CD8-positive, alpha-beta T cell (primary cell): ENCODE measurements at places on chromosomes 16 and 17. TPM values are rescaled to one million over a fixed set of nuclear protein-coding genes. Genes with fewer than 3 reads are reported as not detected.

Gene KIF2B
- total RNA-seq: not detected

Gene MYH8
- not detected for total RNA-seq

Gene GOT2
- total RNA-seq: 14.0 TPM

Gene TBC1D26
- total RNA-seq: 0.42 TPM

Gene TAT
- not detected for total RNA-seq

Gene LPO
- not detected for total RNA-seq

Gene USP7
- 301 TPM for total RNA-seq

Gene SLC5A11
- 1.3 TPM for total RNA-seq

Gene USP43
- total RNA-seq: 0.22 TPM

Gene TEKT3
- not detected for total RNA-seq

Gene PRKCA
- 70.8 TPM for total RNA-seq

Gene TBX2
- total RNA-seq: not detected

Gene RNU2-1
- total RNA-seq: 3,095 TPM

Gene HOXB5
- total RNA-seq: not detected

Gene FOXL1
- 0.11 TPM for total RNA-seq

Gene IRX5
- total RNA-seq: not detected

Gene COX6A2
- not detected for total RNA-seq

Gene PABPN1L
- not detected for total RNA-seq

Gene CNGB1
- not detected for total RNA-seq

Gene SGSM2
- 176 TPM for total RNA-seq

Gene PHF23
- 3.1 TPM for total RNA-seq

Gene FA2H
- not detected for total RNA-seq

Gene ZNF747
- total RNA-seq: 6.2 TPM

Gene PGS1
- total RNA-seq: 36.3 TPM

Gene SRCIN1
- total RNA-seq: 0.52 TPM

Gene ANKFN1
- total RNA-seq: not detected

Gene ARL5C
- not detected for total RNA-seq

Gene PIK3R5
- 154 TPM for total RNA-seq

Gene CDRT15
- total RNA-seq: not detected
